Aorta (tissue), 5 donors: ENCODE measurements at places on chromosomes 12 and 14. TPM values are rescaled to one million over a fixed set of nuclear protein-coding genes. Genes with fewer than 3 reads are reported as not detected.

DNA sequence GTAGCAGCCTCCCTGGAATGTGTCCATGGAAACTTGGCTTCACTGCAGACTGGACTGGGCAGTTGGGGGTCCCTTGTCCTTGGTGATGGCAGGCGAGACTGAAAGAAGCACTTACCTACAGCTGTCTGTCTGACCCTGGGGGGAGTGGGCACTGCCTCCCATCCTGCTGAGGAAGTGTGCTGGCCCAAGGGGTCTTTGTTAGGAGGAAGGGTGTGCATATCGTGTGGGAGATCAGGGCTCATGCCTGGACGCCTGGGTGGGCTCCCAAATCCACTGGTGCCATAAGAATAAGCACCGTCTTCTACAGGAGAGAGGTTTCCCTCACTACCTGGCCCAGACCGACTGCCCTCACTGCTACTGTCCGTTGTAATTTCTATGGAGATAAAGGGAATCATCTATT is 81.4 kb downstream of the PIWIL1 start:
- H3K27me3 ChIP-seq: no peaks in the 10 kb centered on the region
- H3K4me1 ChIP-seq: no peaks in the 10 kb centered on the region
- H3K4me3 ChIP-seq: no peak overlapping the region
- no peak overlapping the region for H3K27ac ChIP-seq
- no peak for DNase-seq
- no peaks in the 10 kb centered on the region for H3K36me3 ChIP-seq

DNA sequence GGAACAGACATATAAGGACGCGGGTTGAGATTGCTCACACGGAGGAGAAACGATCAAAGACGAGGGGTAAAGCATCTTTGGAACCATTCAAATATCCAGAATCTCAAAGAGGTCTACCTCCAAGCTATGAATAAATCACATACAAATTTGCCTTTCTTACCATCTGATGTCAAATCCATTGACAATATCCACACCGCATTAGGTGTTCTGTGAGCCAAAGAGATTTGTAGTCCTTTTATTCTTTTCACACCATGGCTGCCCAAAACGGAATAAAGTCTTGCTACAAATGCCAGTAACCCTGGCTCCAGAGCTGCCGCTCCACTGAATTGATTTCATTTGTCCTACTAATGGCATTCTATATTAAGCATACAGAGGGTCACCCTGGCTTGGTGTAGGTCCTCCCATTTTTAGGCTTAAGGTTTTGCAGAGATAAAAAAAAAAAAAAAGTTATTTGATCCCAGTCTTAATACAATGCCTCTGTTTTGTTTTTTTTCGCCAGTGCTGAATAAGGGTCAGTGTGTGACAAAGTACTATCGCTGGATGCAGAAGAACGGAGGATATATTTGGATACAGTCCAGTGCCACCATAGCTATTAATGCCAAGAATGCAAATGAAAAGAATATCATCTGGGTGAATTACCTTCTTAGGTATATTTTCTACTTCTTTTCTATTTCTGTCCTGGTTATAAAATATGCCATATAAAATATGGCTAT is 157.3 kb downstream of the EGLN3 start:
- H3K36me3 ChIP-seq: no peaks in the 10 kb centered on the region
- H3K4me3 ChIP-seq: peak overlapping the region; percentile 65
- no peaks in the 10 kb centered on the region for H3K27me3 ChIP-seq
- DNase-seq: no peak
- H3K4me1 ChIP-seq: no peaks in the 10 kb centered on the region

DNA sequence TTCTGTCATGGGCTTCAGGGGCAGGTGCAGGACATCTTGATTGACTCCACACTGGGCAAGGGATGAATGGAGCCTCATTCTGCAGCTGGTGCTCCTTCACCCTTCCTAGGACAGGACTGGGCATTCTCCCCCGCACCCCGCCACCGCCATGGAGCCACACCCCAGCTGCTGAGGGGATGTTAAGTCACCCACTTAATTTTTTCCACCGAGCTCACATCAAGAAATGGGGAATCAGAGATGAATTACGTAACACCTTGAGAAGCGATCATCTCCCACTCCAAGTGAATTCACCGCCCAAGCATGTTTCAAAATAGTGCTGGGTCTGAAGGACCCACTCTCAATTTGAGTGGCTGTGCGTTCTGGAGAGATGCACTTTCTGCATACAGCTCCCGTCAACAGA is 94.2 kb downstream of the EML1 start:
- no peak overlapping the region for H3K4me3 ChIP-seq
- no peaks in the 10 kb centered on the region for H3K36me3 ChIP-seq
- no peak overlapping the region for H3K27ac ChIP-seq
- H3K27me3 ChIP-seq: no peaks in the 10 kb centered on the region

Gene TMEM19
- total RNA-seq: 22.8 TPM

Gene MDGA2
- not detected for total RNA-seq

GRCh38 chr14:104102282-104102914 is 16.9 kb downstream of the ASPG start:
- no peaks in the 10 kb centered on the region for H3K27me3 ChIP-seq
- H3K4me1 ChIP-seq: no peaks in the 10 kb centered on the region
- no peak overlapping the region for H3K27ac ChIP-seq
- H3K4me3 ChIP-seq: no peak overlapping the region
- peak; percentile 44 for DNase-seq

Gene KRT86
- 0.45 TPM for total RNA-seq

DNA sequence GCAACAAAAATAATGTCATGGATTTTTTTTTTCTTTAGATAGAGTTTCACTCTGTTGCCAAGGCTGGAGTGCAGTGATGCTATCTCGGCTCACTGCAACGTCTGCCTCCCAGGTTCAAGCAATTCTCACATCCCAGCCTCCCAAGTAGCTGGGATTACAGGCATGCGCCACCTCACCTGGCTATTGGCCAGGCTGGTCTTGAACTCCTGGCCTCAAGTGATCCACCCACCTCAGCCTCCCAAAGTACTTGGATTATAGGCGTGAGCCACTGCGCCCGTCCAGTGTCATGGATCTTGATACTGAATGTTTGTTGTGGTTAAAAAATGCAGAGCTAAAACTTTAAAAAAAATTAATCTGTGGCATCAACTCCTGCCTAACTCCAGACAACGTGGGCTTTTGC is 107.8 kb upstream of the PTPRB start:
- H3K27ac ChIP-seq: no peak overlapping the region
- no peaks in the 10 kb centered on the region for H3K27me3 ChIP-seq
- H3K36me3 ChIP-seq: no peaks in the 10 kb centered on the region
- no peak overlapping the region for H3K4me3 ChIP-seq

- H3K27ac ChIP-seq: no peak overlapping the region
- H3K4me1 ChIP-seq: no peaks in the 10 kb centered on the region
- no peaks in the 10 kb centered on the region for H3K36me3 ChIP-seq
- no peaks in the 10 kb centered on the region for H3K27me3 ChIP-seq
These were observed 164.3 kb downstream of the GRIN2B start for GRCh38 chr12:13817131-13817530.

Gene BEST3
- not detected for total RNA-seq

DNA sequence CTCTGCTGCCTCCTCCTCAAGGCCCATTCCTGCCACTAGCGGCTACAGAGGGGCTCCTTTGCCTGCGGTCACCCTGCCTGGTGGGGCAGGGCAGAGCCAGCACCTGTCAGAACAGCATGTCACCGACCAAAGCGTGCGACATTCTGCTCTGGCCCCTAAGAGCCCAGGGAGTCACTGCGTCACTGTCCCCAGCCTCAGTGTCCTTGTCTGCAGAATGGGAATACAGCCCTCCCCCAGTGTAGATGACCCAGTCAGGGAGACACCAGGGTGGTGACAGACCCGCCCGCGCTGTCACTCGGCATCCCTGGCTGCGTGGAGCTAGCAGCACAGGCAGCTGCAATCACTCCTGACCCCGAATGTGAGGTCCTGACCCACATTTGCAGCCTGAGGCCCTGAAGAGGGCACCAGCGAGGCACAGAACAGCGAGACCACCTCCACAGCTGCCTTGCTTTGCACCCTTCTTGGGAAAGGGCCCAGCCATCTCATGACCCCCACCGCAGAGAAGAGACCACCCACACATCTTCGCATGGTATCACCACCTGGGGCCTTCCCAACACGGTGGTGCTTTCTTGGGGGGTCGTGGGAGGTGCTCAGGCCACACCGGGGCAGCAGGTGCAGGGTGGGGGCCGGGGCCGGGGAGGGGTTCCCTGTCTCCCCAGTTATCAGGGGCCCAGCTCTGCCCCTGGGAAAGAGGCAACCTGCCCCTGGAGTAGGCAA is 2.5 kb downstream of the AHNAK2 start:
- no peaks in the 10 kb centered on the region for H3K36me3 ChIP-seq
- no peak overlapping the region for H3K4me3 ChIP-seq
- DNase-seq: no peak

- H3K4me1 ChIP-seq: no peaks in the 10 kb centered on the region
- no peaks in the 10 kb centered on the region for H3K36me3 ChIP-seq
- H3K4me3 ChIP-seq: no peak overlapping the region
- H3K27ac ChIP-seq: no peak overlapping the region
- H3K27me3 ChIP-seq: no peaks in the 10 kb centered on the region
- no peak for DNase-seq
These were observed 252.7 kb downstream of the LRFN5 start for GRCh38 chr14:41859336-41859735.

Gene OR6C2
- not detected for total RNA-seq

GRCh38 chr12:8629486-8630033 is 16.9 kb upstream of the AICDA start:
- H3K4me1 ChIP-seq: no peaks in the 10 kb centered on the region
- no peak for DNase-seq
- H3K27ac ChIP-seq: no peak overlapping the region
- H3K36me3 ChIP-seq: no peaks in the 10 kb centered on the region
- no peaks in the 10 kb centered on the region for H3K27me3 ChIP-seq

- no peak overlapping the region for H3K4me3 ChIP-seq
- H3K27ac ChIP-seq: no peak overlapping the region
- H3K4me1 ChIP-seq: peaks cover 6% of the 10 kb centered on the region
- H3K36me3 ChIP-seq: peaks cover 9% of the 10 kb centered on the region
- no peak for DNase-seq
- no peaks in the 10 kb centered on the region for H3K27me3 ChIP-seq
These were observed 633 bp downstream of the TC2N start for GRCh38 chr14:91866511-91867295.

- H3K27me3 ChIP-seq: no peaks in the 10 kb centered on the region
- H3K36me3 ChIP-seq: no peaks in the 10 kb centered on the region
- H3K4me1 ChIP-seq: no peaks in the 10 kb centered on the region
- DNase-seq: peak; percentile 9
These were observed 7.1 kb upstream of the PGF start for GRCh38 chr14:74962493-74962892.

DNA sequence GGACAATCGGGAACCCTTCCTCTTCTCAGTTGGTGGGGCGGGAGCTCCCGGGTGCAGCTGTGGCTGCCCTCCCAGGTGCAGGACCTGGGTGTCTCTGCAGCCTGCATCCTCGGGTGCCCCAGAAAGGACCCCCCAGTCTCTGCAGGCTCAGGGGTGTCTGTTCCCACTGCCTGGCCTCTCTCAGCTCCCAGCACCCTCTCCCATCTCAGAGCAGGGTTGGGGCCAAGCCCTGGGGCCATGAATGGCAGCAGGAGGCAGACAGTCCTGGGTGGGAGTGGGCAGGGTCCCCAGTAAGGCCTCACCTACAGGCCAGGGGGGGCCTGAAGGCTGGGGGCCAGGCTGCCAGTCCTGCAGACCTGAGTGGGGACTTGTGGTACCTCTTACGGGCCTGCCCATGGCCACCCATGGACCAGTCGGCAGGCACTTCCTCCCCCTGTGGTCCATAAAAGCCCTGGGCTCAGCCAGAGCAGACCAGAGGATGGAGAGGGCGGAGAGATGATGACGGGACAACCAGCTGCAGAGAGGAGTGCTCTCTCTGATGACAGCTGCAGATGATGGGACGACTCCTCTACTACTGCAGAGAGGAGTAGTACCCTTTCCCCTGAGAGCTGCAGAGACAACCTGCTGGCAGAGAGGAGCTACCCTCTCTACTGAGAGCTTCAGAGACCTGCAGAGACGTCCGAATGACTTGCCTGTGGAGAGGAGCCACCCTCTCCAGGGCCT is 26.6 kb downstream of the TCHP start:
- DNase-seq: no peak
- H3K27ac ChIP-seq: no peak overlapping the region
- H3K36me3 ChIP-seq: peaks cover 2% of the 10 kb centered on the region
- no peaks in the 10 kb centered on the region for H3K27me3 ChIP-seq
- H3K4me1 ChIP-seq: no peaks in the 10 kb centered on the region

Gene SIX1
- 10.6 TPM for total RNA-seq

GRCh38 chr12:113162102-113163029 is 12.8 kb downstream of the CFAP73 start:
- no peak overlapping the region for H3K4me3 ChIP-seq
- H3K27ac ChIP-seq: no peak overlapping the region
- H3K36me3 ChIP-seq: peaks cover 29% of the 10 kb centered on the region
- no peaks in the 10 kb centered on the region for H3K27me3 ChIP-seq

DNA sequence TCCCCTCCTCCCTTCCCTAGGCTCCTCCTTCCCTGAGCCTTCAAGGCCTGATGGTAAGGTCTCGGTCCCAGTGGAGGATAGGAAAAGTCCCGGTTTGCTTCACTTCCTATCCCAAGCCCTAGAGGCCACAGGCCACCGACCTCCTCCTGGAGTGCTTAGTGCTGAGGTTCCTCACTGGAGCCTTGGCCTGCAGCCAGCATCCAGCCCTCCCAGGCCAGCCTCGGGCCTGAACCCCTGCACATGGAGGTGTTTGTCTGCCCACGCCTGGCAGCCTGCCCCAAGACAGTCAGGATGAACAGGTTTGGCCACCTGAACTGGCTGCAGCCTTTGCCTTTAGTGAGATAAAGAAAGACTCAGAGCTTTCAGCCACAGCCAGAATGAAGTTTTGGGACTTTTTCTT is 15.8 kb upstream of the KRT7 start:
- H3K36me3 ChIP-seq: no peaks in the 10 kb centered on the region
- no peak overlapping the region for H3K4me3 ChIP-seq
- no peak overlapping the region for H3K27ac ChIP-seq
- H3K27me3 ChIP-seq: no peaks in the 10 kb centered on the region
- peaks cover 7% of the 10 kb centered on the region for H3K4me1 ChIP-seq

Gene SLC24A4
- total RNA-seq: 1.0 TPM

- H3K4me1 ChIP-seq: no peaks in the 10 kb centered on the region
- H3K36me3 ChIP-seq: no peaks in the 10 kb centered on the region
- H3K27ac ChIP-seq: no peak overlapping the region
- no peak overlapping the region for H3K4me3 ChIP-seq
- DNase-seq: no peak
These were observed 257.6 kb downstream of the EGLN3 start for GRCh38 chr14:33693237-33693636.

DNA sequence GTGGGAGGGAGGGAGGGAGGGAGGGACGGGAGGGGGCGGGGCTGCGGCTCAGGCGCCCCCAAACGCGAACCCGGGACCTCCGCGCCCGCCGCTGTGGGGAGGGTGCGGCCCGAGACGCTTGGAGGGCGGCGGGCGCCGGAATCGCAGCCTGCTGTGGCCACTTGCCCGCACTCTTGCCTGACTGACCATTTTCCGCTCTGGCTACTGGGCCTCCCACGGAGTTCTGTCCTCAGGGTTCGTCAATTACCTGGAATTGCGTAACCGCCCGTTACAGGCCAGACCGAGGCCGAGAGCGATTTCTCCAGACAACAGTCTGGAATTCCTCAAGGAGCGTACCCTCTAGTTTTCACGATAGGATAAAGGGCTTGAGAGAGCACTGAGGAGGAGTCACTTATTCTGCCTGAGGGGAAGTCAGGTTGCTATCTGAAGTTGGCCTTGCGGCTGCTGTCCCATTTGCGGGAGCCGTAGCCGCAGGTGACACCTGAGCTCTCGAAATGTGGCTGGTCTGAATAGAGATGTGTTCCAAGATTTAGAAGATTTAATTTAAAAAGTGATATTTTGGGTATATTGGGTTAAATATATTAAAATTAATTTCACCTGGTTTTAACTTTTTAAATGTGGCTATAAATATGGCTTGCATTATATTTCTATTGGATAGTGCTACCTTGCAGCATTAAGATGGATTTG is 446 bp upstream of the ZNF641 start:
- H3K27me3 ChIP-seq: no peaks in the 10 kb centered on the region
- peaks cover 2% of the 10 kb centered on the region for H3K4me1 ChIP-seq
- H3K27ac ChIP-seq: peak overlapping the region; percentile 36
- peaks cover 1% of the 10 kb centered on the region for H3K36me3 ChIP-seq
- H3K4me3 ChIP-seq: peak overlapping the region; percentile 50
- peak; percentile 79 for DNase-seq

Gene KERA
- not detected for total RNA-seq
